ENCODE measurements at places on chromosomes 6 and 20.
A peak's percentile ranks its signal among the peaks of the same experiment; 100 is the strongest.

DNA sequence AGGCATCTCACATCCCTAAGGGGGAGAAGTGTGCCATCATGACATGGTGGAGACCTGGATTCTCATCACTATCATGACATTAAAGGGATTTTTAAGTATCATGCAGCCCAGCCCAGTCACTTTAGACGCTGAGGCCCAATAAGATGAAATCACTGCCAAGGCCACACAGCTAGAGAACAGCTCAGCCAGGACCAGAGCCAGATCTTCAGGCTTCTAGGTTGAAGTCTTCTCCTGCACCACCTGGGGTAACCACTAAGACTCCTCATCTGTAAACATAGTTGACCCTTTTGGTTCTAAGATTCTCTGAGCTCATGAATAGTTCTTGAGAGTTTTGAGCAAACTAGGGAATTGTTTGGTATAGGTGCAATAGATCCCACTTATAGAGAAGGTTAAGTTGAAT is 125.1 kb downstream of the TCP11 start:
- no peak for DNase-seq

- no peak for DNase-seq
Measured at GRCh38 chr6:137496368-137496767, 2.2 kb upstream of the OLIG3 start.

GRCh38 chr20:10012464-10012863 is 22.3 kb upstream of the ANKEF1 start:
- DNase-seq = peak; percentile 27

- DNase-seq = no peak
Measured at GRCh38 chr20:31615416-31615815, 10.3 kb downstream of the ID1 start.

DNA sequence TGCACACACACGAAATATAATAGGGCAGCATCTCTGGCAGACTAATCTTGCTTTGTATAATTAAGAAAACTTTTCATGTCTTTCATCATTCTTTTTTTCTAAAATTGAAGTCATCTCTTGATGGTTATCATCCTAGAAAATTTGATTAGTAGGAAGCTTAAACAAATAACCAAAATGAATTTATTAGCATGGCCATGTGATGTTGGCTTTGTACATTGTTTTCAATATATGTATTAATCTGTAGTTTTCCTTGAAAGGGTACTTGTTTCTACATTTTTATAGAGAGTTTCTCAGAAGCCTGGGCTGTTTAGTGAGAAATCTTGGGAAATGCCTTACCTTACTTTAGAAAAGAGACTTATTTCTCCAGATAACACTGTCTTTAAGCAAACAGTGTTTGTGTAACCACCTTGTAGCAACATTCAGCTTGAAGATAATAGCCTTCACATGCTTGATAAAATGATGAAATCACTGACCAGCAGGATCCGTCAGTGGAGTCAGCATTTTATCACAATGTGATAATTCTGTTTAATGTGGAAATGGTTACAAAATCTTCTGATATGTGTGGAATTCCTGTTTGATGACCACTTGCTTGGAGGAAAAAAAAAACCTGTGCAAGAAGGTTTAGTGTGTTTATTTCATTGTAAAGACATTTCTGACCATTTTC is 147.8 kb downstream of the MACROD2 start:
- DNase-seq = no peak

- no peak for DNase-seq
Measured at GRCh38 chr6:74609871-74610270, 596.0 kb downstream of the COL12A1 start.

DNA sequence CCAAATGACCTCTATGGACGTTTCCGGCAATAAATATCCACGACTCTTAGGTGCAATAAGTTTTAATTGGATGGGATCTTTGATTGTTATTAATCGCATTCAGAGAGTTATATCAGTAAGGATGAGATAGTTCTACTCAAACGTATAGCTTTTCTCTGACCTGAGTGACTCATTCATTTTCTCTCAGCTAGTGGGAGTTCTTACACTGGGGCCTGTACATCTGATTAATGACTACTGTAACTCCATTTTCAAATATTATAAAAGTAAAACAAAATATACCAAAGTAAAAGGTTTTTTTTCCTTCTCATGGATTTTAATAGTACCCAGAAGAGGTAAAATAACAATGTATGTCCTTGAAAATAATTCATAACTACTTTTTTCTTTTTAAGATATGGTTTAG is 41.1 kb upstream of the SAMD5 start:
- DNase-seq = no peak
